NCI-H1436 (cell line): ENCODE measurements at places on chromosomes 12 and 14.

DNA sequence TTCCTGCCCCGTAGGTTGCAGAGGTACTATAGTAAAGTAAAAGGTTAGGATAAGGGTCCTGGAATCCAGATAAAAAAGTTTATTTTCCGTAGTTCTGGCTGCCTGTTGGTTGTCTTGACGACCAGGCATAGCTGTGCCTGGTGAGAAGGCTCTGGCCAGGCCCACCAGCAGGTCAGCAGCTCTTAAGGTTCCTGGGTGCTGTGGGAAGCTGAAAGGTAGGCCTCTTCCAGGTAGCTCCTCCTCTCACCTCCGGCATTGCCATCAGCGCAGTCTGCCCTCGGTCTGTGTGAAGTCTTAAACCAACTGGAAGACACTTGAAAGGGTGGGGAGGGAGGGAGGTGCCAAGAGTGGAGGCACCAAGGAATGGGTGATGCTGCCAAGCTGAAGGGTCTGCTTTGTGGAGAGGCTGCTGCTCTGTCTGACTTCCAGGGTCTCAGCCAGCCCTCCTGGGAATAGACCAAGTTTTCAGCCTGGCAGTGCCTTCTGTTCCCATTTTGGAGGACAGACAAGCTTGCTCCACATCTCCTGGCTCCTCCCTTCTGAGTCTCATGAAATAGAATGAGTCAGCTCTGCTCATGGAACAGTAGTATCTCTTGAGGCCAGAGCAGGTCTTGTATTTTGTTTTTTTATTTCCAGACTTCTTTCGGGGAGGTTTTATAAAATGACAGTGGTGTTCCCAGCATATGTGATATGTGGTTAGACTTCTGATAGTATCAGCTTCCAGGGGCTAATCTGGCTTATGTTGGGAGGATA, 5.2 kb upstream of the ACADS start:
- no peak for DNase-seq

DNA sequence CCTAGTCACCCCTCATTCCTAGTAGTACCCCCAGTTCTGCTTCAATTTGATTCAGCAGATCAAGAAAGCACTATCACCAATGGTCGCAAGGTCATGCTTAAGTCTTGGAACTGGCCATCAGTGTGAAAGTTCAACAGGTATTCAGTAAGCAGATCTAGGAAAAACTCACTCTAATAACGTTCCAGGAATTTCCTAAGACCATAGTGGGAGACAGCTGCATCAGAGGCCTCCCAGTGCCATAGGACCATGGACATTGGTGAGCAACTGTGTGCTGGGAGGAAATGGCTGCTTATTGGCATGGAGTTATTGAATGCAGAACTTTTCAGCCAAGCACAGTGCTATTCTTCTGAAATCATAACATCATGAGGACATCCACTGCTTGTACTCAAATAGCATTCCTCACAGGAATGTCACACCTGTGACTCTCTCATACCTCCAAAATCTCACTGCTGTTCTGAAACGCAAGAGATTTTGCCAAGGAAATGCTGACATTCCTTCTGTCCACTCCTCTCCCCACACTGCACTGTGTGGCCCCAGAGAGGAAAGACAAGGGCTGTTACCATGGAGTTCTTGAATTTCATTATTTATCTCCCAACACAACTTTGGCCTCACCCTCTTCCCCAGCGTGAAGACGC, 30.9 kb upstream of the MDM2 start:
- no peak for DNase-seq

GRCh38 chr14:80425686-80426085, 214.4 kb upstream of the DIO2 start:
- DNase-seq: no peak

- no peak for DNase-seq
These were observed 15.3 kb downstream of the UBE2N start for GRCh38 chr12:93426412-93426805.

- no peak for DNase-seq
These were observed 453.0 kb downstream of the ADAMTS20 start for GRCh38 chr12:43098766-43099550.

DNA sequence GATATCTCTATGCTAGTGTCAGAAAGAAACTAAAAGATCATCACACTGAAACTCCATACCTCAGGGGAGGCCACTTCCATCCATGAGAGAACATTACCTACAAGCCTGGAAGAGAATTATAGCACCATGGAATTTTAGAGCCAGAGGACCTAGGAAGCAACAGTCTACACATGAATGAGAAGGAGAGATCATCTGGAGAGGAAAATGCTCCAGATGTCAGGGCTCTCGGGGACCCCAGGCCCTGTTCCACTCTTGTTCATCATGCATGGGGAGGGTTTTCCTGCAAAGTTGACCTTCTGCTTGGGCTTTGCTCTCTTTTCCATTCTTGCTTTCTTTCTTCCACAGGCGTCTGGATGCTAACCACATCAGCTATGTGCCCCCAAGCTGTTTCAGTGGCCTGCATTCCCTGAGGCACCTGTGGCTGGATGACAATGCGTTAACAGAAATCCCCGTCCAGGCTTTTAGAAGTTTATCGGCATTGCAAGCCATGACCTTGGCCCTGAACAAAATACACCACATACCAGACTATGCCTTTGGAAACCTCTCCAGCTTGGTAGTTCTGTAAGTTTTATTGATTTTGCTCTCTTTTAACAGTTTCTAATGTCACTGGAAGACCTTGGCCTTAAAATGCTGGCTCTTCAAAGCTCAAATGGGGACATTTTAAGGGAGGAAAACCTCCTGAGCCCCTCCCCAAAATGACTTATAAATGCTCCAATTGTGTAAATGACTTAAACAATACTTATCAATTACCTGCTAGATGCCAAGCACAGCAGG, 110.7 kb downstream of the ZFC3H1 start:
- no peak for DNase-seq

DNA sequence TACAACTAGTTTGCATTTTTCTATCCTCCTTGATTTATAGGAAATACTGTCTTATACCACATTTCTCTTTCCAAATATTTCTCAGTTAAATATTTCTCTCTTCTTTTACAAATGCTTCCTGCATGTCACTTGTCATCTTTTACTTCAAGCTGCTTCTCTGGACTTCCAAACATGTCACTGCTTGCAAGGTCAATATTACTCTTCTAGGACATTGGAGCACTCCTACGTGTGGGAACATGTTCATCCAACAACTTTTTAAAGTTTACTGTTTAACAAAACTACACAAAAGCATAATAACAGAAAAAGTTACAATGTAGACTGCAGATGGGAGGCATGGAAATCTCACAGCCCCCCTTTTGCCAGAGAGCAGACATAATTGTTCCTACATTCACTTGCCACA, 28.5 kb upstream of the CNTN1 start:
- DNase-seq: no peak

GRCh38 chr12:26723379-26724308, 109.3 kb downstream of the ITPR2 start:
- no peak for DNase-seq

GRCh38 chr14:85528080-85528896, 1.7 kb upstream of the FLRT2 start:
- no peak for DNase-seq

- DNase-seq: no peak
These were observed 120.5 kb downstream of the SLC25A47 start for GRCh38 chr14:100443603-100444002.

DNA sequence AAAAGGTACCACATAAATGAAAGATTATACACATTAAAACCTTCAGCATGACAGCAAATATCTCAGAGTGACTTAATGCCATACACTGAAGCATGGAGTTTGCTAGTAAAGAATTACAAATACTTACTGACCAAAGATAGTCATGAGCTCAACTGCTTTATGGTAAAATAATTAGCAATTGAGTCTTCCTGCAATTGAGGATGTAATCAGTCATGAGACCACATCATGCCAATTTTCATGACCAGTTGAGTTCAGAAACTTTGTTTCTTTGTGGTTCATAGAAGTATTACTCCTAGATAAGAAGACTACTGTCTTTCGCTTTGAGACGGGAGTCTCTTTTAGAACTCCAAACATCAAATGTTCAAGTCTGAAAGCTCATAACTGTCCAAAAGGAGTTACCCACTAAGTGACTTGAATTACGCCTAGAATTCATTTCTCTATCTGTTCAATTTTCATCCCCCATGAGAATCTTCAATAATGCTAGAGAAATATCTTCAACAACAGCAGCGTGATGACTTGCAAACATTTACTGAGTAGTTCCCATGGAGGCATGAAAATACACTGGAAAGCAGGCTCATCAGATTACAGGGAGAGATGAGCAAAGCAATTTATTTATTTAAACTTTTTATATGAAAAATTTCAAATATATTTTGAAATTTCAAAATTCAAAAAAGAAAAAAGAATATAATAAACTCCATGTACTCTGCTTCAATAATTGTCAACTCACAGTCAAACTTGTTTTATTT, 120.0 kb downstream of the BTG1 start:
- DNase-seq: no peak

GRCh38 chr12:93624595-93625294, 52.3 kb downstream of the SOCS2 start:
- DNase-seq: no peak

GRCh38 chr12:131894981-131895639, 688 bp downstream of the ULK1 start:
- no peak for DNase-seq

GRCh38 chr12:44618946-44619345, 257.2 kb downstream of the NELL2 start:
- peak; percentile 71 for DNase-seq

- DNase-seq: no peak
These were observed 175.3 kb downstream of the TSPAN9 start for GRCh38 chr12:3252450-3252891.

GRCh38 chr14:85186082-85186481, 343.9 kb upstream of the FLRT2 start:
- DNase-seq: no peak

DNA sequence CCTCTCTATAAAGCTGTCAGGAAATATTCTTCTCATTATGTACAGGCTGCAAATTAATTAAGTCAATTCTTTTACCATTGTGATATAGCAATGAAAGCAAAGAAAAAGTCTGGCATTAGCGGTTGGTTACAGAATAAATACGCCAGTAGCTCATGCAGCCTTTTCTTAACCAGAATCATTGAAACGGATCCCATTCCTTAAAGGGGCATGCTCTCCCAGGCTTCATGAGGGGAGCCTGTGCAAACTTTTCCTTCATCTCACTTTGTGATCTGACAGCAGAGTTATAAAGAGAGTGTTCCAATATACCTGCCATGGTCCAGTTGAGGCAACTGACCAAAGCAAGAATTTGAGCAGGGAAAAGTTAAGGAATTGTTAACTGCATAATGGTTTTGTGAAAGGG, 337.7 kb downstream of the EMP1 start:
- DNase-seq: no peak

DNA sequence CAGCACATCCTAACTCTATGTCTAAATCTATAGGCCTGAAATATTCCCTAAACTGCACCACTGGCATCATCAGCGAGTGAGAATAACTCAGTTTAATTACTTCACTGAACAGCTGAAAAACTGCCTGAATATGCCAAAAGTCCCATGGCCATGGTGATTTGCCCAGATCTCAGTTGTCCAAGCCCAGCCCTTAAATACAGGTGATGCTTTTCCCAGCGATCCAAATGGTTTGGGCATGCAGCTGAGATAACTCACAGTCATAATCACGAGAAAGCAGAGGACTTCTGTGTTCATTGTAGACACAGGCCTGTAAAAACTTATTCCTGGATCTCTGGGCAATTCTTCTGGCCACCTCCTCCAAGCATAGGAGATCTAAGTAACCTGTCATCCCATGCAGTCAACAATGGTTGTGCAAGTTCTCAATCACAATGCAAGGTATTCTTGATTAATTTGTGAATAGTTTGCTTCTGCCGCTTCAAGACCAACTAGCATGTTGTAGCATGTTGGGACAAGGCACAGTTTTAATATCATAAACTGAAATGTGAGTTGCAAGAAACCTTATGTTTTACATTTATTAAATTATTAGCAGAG, 40.5 kb downstream of the DUSP6 start:
- no peak for DNase-seq

GRCh38 chr12:29962276-29963035, 178.7 kb upstream of the TMTC1 start:
- DNase-seq: no peak

DNA sequence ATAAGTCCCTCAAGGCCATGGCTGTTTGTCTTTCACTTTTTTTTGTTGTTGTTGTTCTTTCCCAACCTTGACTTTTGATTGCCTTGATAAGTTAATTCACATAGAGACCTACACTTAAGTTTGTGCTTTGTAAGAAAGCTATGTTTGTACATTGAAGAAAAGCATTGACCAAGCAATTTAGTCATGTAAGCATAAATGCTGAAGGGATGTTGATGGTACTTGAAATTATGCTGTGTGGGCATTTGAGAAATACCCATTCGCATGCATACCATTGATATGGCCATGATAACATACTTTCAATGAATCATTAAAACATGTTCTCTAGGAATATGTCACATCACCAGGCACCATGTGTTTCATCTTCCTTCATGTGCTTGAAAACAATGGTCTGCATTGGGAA, 803.7 kb upstream of the TMEM132C start:
- DNase-seq: no peak

- no peak for DNase-seq
These were observed 29.7 kb downstream of the ZFP36L1 start for GRCh38 chr14:68762953-68763764.

GRCh38 chr14:29918981-29919380, 8.7 kb downstream of the PRKD1 start:
- DNase-seq: no peak

DNA sequence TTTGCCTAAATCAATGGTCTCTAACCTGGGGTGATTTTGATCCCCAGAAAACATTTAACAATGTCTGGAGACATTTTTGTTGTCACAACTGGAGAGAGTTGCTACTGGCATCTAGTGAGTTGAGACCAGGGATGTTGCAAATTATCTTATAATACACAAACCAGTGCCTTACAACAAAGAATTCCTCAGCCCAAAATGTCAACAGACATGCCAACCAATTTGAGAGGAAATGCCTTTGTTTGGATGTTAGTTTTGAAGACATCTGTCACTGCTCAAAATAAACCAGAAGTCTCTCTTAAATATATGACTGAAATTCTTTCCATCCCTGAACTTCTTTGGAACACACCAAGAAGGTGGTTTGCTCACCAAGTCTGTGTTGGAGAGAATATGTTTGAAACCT, 336.9 kb upstream of the ATP2B1 start:
- DNase-seq: no peak

DNA sequence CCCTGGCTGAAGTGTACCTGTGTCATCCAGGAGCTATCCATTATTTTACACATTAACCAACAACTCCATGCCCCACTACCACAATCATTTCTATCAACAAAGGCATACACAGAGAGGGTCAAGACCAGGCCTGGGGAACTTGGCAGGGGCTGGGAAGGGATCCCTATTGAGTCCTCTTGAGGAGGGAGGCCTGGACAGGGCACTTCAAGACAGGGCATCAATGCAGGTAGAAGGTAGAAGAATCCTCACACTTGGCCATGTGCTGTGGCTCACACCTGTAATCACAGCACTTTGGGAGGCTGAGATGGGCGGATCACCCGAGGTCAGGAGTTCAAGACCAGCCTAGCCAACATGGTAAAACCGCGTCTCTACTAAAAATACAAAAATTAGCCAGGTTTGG, 13.4 kb upstream of the ANKRD33 start:
- DNase-seq: no peak

- no peak for DNase-seq
These were observed 169.8 kb downstream of the CAPZA3 start for GRCh38 chr12:18907728-18908127.

- DNase-seq: no peak
These were observed 132.2 kb upstream of the NUDT4 start for GRCh38 chr12:93245543-93245942.
